Amygdala (tissue), 56 donors: ENCODE measurements at places on chromosomes 1 and 21.

DNA sequence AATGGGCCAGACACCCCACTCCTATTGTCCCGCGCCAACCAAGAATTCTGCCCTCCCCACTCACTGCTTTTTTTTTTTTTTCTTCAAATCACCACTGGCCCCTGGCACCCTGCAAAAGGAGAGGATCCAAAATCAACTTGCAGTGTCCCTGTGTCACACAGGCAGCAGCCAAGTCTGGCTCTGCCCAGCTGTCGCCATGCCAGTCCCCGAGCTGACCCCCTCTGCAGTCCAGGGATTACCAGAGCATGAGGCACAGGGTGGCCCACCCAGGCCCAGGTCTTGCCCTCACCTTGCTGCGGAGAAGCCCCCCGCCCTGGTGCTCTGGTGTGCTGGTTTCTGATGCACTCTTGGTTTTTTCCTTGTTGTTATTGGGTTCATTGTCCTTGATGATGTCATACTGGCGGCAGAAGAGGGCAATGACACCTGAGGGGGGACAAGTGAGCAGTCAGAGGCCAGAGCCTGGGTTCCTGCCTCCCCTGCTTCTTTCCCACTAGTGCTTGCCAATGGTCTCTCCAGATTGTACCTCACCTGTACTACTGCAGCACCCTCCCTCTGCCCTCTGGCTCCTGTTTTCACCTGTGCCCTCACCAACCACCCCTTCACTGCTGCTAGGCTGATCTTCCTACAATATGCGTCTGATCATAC is 6.2 kb downstream of the FNDC5 start:
- DNase-seq, result no peak

- no peak for DNase-seq
Observed at GRCh38 chr1:17646444-17647280, 107.2 kb downstream of the ARHGEF10L start.

DNA sequence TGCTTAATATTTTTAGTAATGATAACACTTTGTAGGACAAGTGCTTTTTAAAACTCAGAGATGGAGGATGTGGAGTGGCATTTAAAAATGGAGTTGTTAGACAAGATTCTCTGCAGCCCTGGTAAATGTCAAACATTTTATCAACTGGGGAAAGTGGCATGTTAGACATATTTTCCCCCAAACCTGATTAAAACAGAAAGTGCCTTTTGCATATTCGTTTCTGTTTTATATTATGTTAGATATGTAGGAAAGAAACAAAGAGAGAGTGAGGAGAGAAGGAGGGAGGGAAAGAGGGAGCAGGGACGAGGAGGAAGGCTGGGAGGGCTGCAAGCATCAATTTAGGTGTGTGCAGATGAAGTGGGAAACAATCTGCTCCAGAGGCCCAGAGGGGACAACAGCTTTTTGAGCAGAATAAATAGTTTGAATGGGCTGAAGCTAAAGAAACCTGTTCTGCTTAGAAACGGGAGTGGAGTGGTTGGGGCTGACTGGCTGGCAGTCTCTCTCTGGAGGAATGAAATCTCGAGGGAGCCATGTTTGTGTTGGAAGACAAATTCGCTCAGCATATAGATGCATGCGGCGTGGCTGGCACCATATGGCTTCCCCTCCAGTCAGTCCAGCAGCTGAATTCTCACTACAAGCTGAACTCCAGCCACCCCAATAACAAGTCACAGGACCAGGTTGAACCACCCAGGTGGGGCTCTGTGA is 502.2 kb downstream of the AJAP1 start:
- DNase-seq, result no peak

DNA sequence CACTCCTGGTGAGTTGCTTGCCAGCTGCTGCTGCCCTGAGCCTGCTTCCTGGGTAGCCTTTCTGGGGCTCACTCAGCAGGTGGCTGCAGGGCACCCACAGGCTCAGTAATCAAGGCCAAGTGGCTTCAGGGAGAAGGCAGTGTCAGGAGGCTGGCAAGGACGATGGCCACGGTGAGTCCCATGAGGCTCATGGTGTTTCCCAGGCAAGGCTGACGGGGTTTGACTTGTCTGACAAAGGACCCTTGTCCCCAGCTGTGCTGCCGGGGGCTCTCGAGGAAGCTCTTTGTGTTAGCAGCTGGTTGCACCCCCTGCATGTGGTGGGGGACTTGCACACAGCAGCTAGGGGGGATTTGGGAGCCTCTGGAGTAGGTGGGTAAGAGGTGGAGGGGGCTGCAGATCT is 190.5 kb upstream of the C1orf174 start:
- DNase-seq, result no peak

DNA sequence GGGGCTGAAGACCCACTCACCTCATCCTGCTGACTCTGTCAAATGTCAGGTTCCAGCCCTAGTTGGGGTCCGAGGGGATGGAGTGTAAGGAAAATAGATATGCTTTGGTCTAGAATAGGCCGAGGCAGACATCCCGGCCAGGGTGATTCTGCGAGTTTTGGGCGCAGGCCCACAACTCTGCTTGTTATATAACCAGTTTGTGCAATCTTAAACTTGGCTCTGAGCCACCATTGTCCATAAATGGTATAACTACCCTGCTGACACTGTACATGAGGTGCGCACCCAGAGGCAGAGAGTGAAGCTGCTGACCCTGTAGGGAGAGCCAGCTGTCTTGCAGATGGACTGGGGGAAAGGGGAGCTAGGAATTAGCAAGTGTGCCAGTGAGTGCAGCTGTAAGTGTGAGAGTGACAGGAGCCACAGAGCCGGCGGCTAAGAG is 1388.8 kb downstream of the AMY1C start:
- DNase-seq, result no peak

DNA sequence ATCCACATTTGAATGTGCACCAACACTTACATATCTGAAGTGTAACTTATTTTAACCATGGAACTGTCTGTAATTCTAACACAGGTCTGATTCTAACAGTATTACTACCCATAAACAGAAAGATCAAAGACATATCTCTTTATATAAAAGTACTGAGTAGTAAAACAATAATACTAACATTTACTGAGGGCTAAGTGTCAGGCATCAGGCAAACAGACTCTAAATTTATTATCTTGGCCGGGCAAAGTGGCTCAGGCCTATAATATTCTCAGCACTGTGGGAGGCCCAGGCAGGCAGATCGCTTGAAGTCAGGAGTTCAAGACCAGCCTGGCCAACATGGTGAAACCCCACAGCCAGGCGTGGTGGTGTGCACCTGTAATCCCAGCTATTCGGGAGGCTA is 85.9 kb downstream of the JAK1 start:
- DNase-seq, result no peak

- no peak for DNase-seq
Observed at GRCh38 chr1:182383934-182384333, 7.7 kb downstream of the GLUL start.

- DNase-seq, result no peak
Observed at GRCh38 chr1:24935615-24936484, 5.8 kb upstream of the RUNX3 start.

- DNase-seq, result no peak
Observed at GRCh38 chr21:17250778-17251241, 262.0 kb upstream of the CXADR start.

DNA sequence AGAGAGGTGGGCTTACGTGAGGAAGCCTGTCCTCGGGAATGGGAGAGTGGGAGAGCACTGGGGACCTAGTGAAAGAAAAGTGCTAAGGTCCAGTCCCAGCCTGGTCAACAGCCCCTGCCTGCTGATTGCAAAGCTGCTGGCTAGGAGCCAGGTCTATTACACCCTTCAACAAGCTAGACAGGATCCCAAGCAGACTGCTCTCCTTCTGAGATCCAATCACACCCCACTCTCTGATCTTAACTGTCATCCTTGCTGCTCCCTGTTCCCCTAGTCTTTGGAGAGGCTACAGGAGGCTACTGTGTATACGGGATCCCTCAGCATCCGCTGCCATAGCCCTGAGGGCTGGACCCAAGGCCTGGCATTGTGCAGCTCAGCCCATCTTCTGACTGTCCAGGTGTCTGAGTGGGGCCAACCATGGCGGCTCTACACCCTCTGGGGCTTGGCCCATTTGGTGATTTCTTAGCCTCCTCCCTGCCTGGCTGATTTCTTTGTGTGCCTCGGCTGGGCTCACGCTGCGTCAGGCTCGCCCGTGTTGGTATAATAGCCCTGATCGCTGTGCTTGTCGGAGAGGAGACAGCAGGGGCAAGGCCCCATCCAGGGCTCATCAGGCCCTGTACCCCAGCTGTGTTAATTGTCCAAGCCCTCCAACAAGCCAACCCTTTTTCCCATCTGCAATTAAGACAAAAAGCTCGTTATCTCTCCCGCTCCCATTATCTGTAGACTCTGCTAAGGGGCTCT is 43.9 kb downstream of the NAV1 start:
- no peak for DNase-seq

DNA sequence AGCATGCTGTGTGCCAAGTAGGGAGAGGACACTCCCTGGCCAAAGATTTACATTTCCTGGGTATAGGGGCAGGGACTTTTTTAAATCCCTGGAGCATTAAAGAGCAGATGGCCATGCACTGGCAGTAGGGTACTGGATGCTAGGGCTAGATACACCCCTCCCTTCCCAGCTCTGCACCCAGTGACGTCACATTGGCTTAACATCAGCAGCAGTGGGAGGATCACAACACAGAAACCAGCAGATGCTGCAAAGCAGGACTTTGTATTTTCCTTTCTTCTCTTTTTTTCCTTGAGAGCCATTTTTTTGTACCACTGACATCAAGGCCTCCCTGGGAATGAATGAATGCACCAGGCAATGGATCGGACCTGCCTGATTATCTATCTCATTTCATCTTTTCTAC is 243.0 kb downstream of the KAZN start:
- DNase-seq, result no peak

- DNase-seq, result no peak
Observed at GRCh38 chr1:108011295-108011694, 46.3 kb upstream of the VAV3 start.

GRCh38 chr1:93734999-93735398 is 53.4 kb upstream of the BCAR3 start:
- no peak for DNase-seq

- DNase-seq, result peak; percentile 33
Observed at GRCh38 chr1:53182111-53182593, 14.5 kb upstream of the CPT2 start.

DNA sequence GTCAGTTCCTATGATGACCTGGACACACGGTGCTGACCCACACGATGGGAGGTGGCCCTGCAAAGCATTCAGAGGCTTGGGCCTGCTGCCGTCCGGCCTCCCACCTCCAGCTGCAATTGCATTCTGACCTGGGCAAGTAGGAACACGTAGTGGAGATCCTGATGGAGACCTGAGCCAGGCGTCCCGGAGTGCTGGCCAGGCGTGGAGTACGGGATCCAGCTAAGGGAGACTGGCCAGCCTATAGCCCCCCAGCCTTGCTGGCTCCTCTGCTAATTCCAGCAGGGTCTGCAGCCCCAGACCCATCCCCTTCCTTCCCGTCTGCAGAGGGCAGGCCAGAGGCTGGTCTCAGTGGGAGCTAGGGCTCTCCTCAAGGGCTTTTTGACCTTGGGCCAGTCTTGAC is 11.2 kb downstream of the CD46 start:
- DNase-seq, result no peak

GRCh38 chr1:2214541-2215241 is 13.4 kb upstream of the SKI start:
- no peak for DNase-seq

DNA sequence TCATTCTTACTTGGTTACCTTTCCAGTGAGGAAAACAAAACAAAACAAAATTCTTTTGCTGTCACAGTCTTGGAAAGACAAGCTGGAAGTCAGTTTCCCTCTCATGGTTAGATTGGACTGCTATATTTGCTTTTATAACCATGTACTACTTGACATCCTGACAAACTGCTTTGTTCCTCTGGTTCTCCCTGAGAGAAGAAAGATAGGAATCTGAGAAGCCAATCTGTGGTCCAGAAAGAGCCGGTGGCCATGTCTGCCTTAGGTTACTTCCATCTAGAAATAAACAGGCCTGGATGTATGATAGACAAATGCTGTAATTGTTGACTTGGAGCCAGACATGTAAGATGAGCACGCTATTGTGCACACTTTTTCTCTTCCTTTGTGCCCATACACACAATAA is 330.0 kb downstream of the BRINP3 start:
- DNase-seq, result no peak

- no peak for DNase-seq
Observed at GRCh38 chr1:164605254-164606091, 46.5 kb downstream of the PBX1 start.

DNA sequence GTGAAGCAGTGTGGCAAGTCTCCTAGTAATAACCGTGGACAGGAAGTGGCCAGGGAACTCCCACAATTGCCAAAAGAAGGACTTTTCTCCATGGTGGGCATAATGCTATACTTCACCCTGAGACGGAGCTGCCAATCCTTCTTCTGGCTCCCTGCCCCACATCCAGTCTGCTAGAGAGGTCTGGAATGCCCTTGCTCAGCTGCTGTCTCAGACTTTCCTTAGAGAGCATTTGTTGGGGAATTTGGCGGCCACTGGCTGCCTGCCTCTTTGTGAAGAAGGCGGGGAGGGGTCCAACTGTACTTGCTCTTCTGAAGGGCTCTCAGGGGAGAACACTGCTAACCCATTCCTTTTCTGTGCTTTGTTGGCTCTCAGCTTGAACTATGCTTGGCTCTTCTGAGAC is 123.7 kb upstream of the EDN2 start:
- no peak for DNase-seq
